ENCODE measurements at places on chromosomes 5 and 9.

DNA sequence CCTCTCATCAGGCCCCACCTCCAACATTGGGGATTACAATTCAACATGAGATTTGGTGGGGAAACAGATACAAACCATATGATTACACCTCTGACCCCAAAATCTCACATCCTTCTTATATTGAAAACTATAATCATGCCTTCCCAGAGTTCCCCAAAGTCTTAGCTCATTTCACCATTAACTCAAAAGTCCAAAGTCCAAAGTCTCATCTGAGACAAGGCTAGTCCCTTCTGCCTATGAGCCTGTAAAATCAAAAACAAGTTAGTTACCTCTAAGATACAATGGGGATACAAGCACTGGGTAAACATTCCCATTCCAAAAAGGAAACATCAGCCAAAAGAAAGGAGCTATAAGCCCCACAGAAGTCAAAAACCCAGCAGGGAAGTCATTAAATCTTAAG, 26.8 kb upstream of the ARSB start:
- DNase-seq, result no peak

- DNase-seq, result no peak
These were observed 9.2 kb upstream of the TERT start for GRCh38 chr5:1304033-1304432.

DNA sequence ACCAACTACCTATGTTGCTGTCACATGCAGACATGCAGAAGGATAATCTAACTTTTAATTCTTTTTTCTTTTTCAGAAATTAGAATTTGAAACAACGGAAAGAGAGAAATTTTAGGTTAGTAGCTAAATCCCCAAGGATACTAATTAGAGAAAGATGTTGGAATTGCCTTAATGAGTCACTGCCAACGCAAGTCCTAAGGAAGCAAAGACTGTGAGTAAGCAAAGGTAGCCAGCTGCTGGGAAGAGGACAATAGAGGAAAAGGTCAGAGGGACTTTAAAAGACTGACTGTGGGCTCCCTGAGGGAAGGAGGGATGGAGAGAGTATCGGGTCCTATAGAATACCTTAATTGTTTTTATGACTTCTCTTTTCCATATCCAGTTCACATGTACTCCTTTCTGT, 461.9 kb upstream of the PAPPA start:
- no peak for DNase-seq

DNA sequence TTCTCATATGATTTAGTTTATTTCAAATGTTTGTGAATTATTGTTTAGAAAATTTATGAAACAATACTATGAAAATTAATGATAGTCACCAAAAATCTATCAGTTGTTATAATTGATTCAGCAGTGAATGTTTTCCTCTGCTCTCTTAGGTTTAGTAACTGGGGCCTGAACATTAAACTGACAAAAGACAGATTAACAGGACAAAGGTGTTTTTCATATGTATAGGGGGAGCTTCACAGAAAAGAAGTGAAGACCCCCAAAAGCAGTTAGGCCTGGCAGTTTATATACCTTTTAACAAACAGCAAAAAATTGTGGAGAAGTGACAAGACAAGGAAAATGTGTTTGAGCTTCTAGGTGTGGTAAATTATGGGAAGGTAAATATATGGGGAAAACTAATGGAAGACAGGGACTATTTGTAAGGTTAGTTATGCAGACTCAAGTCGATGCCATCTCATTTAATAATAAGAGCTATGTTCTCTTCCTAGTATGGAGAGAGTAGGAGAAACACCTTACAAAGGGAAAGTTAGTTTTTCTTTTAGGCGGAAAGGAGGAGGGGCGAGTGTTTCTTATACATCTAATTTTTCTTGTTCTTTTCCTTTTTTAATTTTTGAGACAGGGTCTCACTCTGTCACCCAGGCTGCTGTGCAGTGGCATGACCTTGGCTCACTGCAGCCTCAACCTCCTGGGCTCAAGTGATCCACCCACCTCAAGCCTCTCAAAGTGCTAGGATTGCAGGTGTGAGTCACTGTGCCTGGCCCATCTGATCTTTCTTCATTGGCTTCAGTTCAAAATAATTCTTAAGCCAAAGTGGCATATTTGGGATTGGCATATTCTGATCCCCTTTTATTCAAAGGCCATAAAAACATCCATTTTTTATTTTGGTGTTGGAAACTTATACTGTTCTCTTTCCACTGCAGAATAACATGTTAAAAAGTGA, 77.8 kb downstream of the C9orf153 start:
- no peak for DNase-seq
